ENCODE measurements at places on chromosomes 2 and 18.

- DNase-seq = no peak
Observed at GRCh38 chr2:31217465-31218200, at the start of gene CAPN14. TSS of gene CAPN14 (minus strand) at chr2:31217515. CDS start at chr2:31205447, 12,068 bp downstream.

- no peak for DNase-seq
Observed at GRCh38 chr2:144414324-144414845, 105.5 kb downstream of the ZEB2 start.

GRCh38 chr2:37638973-37639372 is 32.5 kb downstream of the CDC42EP3 start:
- DNase-seq = no peak

- no peak for DNase-seq
Observed at GRCh38 chr2:146246002-146246735, 1598.7 kb upstream of the ACVR2A start.

- DNase-seq = no peak
Observed at GRCh38 chr2:110741491-110741980, 9.2 kb downstream of the ACOXL start.

DNA sequence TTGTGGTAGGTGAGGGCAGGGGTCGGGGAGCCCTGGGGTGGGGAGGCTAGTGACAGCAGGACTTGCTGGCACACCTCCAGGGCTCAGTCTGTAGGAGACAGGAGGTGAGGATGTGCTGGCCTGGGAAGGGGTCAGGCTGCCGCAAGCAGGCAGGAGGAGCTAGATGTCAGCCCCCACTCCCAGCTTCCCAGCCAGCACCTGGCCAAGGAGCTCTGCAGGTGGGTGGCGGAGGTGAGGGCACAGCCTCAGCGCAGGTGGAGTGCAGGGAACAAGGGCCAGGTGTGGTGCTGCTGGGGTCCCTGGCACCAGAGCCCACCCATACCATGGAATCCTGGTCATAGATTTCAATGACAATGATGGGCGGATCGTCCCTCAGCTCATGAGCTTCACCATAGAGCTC is 2.9 kb downstream of the OTOF start:
- no peak for DNase-seq

DNA sequence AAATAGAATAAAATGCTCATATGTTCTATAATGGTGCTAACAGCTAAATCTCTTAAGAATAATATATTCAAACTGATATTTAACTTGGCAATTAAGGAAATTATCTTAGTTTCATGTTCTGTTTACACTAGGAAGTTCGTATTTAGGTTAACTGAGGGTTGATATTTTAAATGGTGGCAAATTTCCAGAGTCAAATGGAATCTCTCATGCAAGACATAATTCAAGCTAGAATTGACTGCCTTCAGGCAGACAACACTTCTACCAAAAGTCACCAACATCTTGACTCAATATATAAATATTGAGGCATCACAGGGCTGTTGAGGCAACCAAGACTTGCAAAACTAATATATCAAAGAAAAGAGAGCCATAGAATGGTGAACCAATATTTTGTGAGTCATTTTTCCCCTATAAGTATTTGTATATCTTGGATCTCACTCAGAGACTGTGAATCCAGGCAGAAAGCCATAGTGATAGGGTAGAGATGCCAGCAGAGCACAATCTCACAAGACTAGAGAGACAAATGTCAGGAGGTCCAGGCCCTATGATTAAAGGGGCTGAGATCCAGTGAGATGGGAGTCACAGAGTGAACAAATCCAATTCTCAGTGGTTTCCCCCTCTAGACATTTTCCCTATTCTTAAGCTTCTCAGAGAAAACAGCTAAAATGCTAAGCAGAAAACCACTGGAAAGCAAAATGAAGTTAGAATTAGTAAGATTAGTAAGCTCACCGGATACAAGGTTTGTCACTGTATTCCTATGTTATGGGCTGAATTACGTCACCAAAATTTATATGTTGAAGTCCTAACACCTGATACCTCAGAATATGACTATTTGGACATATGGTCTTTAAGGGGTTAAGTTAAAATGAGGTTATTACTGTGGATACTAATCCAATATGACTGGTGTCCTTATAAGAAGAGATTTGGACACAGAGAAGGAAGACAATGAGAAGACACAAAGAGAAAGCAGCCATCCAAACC is 358.2 kb upstream of the UBE2E3 start:
- DNase-seq = no peak

DNA sequence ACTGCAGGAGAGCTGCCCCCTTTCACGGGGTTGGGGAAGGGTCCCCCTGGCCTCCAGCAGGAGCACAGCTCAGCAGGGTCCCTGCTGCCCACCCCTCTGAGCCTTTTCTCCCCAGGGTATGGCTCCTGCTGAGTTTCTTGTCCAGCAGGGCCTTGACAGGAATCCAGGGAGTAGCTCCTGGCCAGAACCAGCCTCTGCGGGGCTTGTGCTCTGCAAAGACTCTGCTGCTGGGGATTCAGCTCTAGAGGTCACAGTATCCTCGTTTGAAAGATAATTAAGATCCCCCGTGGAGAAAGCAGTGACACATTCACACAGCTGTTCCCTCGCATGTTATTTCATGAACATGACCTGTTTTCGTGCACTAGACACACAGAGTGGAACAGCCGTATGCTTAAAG is 21.2 kb downstream of the FOSL2 start:
- no peak for DNase-seq

GRCh38 chr2:146481629-146482028 is 1363.2 kb upstream of the ACVR2A start:
- DNase-seq = no peak

DNA sequence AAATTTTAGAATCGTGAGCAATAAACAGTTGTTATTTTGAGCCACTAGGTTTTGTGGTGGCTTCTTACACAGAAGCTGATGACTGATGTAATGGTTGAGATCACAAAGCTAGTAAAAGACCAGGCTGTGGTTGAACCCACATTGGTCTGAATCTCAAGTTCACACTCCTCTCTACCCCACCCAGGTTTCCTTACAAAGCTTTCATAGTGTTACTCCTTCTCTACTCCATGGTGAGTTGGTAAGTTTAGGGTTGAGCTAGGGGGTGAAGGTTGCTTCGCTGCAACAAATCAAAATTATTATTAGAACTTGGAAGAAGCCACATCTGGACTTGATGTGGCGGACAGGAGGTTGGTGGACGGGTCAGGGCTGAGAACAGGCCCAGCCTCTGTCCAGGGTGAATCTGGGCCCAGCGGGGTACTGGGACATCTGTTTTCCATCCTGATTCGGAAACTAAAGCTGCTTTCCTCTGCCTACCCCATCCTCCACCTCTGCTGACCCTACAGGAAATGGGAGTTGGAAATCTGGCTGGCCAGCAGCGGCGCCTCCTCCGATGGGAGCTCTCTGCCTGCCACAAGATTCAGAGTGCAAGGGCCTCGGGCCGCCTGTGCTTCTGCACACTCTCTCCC is 86.3 kb downstream of the ZFP36L2 start:
- no peak for DNase-seq

DNA sequence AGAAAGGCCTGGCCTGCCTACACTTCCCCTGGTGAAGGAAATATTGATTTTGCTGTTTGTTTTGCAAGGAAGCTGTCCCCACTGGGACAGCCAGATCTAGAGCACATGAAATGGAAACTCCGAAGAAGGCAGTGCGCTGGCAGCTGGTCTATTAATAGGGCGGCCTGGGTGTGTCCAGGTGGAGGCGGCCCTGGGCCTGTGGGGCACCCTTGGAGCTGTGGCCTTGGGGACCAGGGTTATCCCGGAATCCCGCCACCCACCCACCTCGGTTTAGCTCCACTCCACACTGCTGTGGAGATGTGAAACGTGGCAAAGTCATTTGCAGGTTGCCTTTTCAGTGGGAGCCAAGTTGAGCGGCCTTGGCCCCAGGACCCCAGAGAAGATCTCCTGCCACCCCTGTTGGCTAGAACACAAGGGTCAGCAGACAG is 204.3 kb downstream of the KLHL29 start:
- no peak for DNase-seq

DNA sequence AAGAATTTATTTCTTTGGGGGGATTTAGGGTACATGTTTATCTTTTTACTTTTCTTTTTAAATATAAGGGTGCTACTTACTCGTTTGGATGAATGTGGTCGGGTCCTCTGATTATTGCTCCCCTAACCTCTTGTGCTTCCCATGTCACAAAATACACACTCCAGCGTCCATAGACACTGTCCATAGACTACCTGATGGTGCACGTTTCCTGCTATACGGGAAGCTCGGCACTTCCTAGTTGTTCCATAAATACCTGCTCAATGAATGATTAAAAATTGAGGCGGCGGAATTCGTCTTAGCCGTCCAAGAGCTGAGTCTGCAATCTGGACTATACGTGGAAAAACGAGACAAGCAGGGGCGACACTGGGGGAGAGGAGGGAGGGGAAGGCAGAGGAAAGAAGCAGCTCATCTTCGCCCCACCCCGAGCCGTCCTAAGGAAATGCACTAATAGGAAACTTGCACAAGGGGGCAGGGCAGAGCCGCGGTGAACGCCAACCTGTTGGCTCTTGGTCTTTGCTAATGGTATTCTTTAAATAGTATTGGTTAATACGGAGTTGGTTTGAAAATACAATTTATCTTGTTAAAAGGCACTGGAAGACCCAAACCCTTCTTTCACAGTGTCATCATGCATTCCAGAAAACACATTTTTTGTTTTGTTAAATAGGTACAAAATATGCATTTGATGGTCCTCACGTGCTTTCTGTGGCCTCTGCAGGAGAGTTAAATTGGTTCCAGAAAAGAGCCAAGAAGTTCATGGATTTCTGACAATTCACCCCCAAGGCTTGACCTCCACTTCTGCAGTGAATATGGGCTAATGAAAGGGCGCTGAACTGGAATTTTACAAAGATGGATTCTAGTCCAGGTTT is 73.0 kb upstream of the KCTD1 start:
- peak; percentile 53 for DNase-seq

GRCh38 chr18:74539289-74539688 is 5.0 kb downstream of the CNDP1 start:
- DNase-seq = no peak

DNA sequence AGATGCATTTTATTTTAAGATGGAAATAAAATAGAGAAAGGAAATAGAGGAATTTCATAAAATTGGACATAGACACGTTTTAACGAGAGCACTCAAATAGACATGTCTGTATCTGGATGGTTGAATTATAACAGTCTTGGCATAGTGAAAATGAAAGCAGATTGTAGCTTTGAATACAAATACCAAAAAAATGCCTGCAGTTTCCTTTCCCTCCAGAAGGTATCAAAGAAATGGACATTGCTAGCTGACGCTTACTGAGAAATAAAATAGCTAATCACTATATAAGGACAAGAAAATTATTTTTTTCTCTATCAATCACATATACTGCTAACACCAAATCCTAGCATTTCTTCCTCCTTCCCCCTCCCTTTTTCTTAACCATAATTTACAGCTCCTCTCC is 11.4 kb upstream of the MAPRE2 start:
- DNase-seq = no peak

- peak; percentile 29 for DNase-seq
Observed at GRCh38 chr18:61882296-61883004, 10.4 kb downstream of the RNF152 start.

DNA sequence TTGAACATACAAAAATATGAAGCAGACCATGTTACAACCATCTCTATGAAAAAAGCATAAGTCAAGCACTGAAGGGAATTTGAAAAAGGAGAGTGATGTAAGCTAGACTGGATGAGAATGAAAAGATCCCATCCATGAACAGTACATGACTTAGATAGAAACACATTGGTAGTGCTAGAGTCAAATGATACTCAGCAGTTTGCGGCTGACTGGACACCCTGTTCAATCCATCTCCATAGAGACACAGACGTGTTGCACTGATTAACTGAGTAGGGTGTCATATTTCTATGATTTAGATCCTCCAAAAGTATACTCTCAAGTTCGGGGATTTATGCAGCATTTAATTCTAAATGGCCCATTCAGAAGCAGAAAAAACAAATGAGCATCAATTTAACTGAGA is 674.3 kb upstream of the NRXN1 start:
- DNase-seq = no peak

- DNase-seq = no peak
Observed at GRCh38 chr2:231197706-231198290, 633 bp upstream of the ARMC9 start.

GRCh38 chr18:35408843-35409261 is 31.7 kb upstream of the ZNF396 start:
- DNase-seq = no peak

DNA sequence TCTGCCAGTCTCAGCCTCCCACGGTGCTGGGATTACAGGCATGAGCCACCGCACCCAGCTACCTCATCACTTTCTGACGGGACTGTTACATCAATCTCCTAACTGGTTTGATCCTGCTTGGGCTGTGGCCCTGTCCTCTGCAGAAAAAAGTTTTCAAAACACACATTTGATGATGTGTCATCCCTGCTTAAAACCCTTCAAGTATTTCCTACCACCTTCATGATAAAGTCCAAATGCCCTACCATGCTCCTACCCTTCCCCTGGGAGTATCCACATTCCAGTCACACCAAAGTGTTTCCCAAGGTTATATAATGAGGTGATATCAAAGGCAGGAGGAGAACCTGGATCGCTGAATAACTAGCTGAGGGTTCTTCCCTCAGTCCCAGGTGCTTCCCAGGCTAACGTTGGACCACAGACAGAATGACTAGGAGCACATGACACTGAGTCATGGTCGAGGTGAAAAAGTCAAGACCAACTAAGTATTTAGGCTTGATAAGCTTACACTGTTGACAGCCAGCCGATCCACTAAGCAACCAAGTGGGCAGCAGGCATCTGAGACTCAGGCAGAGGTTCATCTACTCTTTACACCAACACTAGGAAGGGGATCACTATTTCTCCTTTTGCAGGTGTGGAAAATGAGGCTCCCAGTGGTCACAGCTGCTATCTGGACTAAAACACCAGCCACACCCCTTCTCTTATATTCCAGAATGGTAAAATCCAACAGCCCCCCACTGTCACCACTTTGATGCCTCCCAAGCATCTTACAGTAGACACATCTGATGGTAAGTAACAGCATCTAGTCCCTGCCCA is 31.8 kb downstream of the CYRIA start:
- DNase-seq = no peak

- DNase-seq = no peak
Observed at GRCh38 chr2:203909974-203910373, 26.6 kb upstream of the ICOS start.

DNA sequence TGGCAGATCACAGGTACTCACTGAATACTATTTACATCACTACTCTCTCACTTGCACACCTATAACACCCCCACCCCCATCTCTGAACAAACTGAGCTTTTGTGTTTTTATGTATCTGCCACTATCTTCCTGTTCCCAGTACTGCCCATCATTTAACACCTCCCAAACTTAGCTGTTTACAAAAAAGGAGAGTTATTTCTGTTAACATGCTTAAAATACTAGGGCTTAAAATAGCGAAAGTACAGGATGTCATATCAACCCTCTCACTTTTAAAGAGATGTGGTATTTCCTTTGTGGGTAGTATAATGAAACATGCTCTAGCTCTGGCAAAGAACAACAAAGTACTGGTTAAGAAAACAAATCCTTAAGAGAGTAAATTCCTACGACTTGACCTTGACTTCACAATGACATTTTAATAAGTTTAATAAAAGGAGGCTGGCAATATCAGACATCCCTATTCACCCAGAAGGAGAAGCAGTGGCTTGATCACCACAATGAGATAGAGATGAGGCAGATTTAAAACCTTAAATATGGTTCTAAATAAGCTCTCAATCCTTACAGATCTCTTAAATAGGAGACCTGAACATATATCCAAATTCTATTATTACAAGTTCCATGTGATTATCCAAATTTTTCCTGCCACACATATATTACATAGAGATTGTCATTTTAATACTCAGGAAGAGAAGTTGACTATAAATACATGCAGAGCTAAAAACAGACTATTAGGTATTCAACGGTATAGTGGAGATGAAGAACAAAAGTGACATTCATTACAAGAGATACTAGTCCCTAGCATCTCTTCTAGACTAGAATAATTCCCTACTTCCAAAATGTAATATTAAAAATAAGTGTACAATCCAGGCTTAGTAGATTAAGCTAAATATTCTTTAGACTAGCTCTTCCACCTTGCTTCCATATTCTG is 36.9 kb downstream of the TRAK2 start:
- no peak for DNase-seq
